ENCODE measurements at places on chromosomes 13 and 19.

- DNase-seq: no peak
Observed at GRCh38 chr13:51976423-51976822, 34.8 kb downstream of the ATP7B start.

- no peak for DNase-seq
Observed at GRCh38 chr13:97339988-97340749, 93.8 kb upstream of the RAP2A start.

GRCh38 chr13:112102243-112102642, 35.3 kb downstream of the SOX1 start:
- DNase-seq: no peak

GRCh38 chr13:43303033-43303729, 279.8 kb downstream of the DNAJC15 start:
- DNase-seq: no peak

DNA sequence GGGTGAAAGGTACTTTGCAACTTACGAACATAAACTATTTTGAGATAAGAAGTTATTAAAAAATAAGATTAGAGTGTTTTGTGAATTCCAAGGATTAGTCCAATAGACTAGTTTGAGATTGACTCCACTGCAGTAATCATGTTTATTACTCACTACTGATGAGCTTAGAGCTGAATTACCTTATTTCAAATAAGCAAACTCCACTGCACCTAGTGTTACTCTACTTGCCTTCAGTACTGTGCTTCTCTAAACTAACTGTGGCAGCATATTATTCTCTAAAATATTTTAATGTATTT, 111.7 kb downstream of the MIPEP start:
- DNase-seq: no peak

DNA sequence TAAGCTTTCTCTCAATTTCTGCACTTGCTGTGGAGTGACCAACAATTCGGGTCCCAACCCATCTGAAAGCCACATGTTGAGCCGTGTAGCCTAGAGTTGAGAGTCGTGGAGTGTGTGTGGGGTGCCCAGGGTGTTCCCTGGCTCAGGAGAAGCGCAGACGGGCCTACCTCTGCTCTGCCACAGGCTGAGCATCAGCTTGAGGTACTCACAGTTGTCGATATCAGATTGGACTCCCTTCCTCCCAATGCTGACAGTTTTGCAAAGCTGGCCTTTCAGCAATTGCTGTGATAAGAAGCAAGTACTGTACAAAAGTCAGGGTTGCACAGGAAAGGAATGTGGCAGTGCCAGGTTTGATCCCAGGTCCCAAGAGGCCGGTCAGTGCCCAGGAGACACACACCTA, 133.4 kb upstream of the SPACA7 start:
- DNase-seq: no peak

DNA sequence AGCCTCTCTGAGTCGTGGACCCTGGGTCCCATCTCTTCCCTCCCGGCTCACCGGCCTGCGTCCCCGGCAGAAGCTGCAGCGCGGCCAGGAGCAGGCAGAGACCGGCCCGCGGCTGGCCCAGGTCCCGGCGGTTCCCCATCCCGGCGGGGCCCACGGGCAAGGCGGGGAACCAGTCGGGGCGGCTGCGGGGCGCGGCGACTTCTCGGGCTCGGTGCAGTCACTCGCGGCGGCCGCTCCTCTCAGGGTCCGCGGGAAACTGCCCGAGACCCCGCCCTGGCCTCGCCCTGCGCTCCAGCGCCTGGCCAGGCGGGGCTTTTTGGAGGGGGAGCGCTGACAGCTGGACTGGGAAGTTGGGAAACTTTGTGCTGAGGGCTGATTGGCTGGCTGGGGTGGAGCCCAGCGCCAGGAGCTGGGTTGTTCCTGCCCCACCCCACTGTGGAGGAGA, at the start of gene COL5A3:
Gene COL5A3, minus strand, starts transcription at position 258 of the 445 bp plus-strand sequence. Its CDS starts 119 bp downstream, at position 139.
- DNase-seq: no peak

DNA sequence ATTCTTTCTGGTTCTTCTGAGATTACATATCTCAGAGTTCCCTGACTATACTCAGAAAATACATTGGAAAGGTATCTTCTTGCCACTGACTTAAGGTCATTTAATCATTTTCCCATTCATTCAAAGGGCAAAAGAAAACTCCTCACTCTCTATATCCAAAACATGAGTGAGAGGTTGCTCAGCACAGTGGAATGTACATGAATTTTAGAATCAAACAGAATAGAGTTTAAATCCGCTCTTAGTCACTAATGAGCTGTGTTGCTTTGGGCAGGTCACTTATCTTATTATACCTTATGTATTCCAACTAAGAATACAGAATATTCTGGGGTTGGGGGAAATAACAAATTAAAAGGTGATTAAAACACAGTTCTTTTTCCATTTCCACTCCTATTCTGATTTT, 452.6 kb upstream of the KLF12 start:
- DNase-seq: no peak

DNA sequence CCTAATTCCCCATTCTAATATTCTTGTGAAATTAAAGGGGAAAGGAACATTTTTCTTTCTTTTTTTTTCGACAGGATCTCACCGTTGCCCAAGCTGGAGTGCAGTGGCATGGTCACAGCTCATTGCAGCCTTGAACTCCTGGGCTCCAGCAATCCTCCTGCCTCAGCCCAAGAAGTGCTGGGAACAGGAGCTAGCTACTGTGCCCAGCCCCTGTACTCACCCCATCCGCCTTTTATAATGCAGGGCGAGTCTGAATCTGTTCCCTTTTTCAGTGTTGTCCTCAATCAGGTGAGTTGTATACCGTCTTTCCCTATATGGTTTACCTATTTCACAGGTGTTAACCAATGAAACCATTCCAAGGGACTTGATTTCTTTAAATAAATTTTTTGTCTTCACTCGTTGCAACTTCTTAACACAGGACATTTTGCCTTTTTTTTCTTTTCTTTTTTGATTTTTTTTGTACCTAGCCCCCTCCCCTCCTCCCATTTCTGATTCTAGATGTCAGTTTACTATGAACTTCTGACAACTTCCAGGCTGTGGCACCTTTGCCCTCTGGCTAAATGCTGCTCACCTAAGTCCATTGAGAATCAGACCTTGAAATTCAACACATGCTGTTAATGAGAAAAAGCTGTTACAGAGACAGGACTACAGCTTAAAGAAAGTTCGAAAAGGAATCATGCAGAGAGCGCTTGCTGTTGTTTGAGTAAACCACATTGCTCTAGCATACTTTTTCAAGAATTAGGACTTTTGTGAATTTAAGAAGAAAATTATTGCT, 562.1 kb upstream of the KLF12 start:
- DNase-seq: no peak

DNA sequence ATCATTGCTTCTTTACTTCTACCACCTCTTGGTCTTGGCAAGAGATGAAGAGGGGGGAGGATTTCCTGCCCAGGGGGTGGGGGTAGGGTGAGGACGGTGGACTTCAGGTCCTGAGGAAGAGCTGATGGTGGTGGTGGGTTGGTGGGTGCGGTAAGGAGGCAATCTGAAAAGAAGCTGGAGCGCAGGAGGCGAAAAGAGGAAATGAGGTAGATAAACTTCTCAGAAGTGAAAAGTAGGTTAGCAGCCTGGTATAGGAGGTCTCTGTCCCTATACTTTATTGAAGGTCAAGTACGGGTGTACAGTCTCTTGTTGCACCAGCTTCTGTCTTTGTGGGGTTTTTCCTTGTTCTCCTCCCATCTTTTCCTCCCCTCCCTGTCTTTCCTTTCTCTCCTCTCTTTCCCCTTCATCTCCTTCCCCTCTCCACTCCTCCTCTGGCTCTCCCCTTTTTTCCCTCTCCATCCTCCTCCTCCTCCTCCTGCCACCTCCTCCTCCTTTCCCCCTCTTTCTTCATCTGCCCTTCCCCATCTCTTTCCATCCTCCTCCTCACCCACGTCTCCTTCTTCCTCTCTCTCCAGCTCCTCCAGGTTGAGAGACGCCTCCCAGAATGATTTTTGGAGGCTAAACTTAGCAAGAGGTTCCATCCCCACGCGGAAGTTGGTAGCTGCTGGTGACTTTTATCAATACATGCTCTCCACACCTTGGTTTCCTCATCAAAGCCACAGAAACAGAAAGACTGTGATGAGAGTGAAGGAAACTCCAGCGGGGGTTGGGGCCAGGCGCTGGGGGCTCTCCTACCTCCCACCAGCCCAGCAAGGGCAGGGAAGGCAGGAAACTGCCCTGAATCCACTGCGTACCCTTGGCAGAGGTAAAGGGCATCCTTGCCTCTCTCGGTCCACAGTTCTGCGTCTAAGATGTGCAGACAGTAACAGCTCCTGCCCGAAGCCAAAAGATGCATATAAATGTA, 15.3 kb downstream of the TNFSF14 start:
- no peak for DNase-seq

GRCh38 chr19:31955061-31955460, 390.3 kb upstream of the ZNF507 start:
- DNase-seq: no peak

- DNase-seq: no peak
Observed at GRCh38 chr13:111652676-111653075, 332.2 kb downstream of the TEX29 start.

DNA sequence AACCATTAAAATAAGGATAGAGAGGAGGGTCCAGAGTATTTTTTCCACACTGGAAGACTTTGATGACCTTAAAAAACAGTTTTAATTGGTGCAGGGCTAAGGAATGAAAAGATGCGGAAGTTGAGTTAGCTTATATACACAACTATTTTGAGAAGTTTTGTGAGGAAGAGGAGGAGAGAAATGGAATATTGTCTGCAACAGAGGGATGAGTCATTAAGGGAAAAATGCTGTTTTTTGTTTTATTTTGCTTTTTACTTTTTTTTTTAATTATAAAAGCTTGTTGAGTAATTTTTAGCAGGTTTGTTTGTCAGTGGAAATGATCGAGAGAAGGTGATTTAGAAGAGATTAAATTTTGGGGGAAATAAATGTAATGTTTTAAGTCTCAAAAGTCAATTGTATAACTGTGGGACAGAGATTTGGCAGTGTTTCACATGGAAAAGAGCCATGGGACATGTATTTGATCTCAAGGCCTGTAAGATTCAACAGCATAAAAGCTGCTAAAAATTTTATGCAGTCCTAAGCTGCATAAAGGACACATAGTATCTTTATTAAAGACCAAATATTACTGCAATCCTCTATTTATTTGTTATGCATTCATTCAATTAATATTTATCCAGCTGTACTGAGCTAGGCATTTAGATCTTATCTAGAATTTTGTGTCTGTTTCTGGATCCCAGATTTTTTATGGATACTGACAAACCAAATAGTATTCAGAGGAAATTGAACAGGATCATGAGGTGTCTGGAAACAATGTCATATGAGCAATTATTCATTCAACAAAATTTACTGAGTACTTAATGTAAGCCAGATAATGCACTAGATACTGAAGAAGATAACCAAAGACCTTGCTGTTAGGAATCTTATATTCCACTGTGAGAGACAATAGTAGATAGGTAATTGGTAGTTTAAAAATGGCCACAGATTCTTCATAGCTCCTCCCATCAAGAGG, 72.7 kb downstream of the DNAJC15 start:
- no peak for DNase-seq

GRCh38 chr19:9786342-9786741, 17.8 kb upstream of the ZNF846 start:
- no peak for DNase-seq

DNA sequence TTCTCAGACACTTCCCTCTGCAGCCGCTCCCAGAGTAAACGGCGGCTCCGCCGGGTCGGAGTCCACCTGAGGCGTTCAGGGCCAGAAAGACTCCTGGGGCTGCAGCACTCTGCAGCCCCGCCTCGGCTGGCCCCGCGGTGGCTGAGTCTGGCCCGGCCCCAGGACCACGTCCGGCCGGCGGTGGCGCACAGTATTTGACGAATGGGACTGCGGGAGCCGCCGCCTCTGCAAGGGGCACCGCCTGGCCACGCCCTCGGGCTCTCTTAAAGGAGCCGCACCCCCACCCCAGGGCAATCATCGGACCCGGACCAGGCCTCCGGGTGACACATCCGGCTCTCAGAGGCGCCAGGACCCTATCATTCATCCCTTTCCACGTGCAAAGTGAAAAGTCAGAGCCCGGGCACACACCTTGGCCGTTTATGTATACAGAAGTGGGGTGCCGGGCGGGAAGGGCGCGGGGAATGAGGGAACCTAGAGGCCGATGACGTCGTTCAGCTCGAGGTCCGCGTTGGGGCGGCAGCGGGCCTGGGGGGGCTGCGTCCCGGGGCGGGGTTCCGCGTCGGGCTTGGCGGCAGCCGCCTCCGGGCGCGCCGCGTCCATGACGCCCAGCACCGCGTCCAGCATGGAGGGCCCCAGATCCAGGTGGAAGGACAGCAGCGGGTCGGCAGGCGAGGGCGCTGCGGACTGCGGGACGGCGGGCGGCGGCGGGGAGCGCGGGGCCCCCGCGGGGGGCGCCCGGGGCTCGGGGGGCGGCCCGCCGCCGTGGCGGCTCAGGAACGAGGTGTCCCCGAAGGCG, 1.2 kb upstream of the LENG9 start:
- peak; percentile 36 for DNase-seq

GRCh38 chr13:113567681-113568080, 16.9 kb upstream of the TFDP1 start:
- no peak for DNase-seq
